ENCODE measurements at places on chromosomes 11 and 22.

DNA sequence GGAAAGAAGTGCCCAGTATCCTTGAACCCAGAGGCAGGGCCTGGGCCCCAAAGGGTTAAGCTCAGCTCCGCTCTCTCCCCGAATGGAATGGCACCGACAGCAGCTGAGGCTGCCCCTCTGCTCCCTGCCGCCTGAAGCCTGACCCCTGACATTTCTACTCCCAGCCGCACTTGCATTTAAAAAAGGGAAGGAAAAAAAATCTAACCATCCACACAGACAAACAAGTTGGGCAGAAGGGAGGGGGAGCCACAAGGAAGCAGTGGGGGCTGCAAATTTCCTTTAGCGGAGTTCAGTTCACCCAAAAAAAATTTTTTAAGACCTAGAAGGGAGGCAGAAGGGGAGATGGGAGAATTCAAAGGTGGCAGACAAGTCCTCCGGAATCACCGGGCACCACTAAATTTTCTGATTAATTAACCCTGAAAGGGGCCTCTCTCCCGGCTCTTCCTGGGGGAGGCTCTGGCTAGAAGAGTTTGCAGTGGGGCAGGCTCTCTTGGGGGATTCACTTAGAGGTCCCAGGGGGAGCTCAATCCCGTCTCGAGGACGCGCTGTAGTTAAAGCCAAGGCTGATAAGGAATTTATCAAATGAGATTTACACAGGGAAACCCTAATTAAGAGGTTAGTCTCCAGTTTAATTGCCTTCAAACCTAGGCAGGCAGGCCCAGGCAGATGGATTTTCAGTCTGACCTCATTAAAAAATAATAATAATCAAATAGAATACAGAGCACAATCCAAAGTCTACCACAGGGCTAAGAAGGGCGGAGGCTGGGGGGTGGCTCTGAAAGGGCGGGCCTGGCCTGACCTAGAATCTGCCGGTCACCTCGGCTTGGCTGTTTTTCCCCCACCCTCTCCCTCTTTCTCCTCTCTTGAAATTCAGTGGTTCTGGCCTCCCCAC, 25.6 kb downstream of the MN1 start:
- DNase-seq: no peak

DNA sequence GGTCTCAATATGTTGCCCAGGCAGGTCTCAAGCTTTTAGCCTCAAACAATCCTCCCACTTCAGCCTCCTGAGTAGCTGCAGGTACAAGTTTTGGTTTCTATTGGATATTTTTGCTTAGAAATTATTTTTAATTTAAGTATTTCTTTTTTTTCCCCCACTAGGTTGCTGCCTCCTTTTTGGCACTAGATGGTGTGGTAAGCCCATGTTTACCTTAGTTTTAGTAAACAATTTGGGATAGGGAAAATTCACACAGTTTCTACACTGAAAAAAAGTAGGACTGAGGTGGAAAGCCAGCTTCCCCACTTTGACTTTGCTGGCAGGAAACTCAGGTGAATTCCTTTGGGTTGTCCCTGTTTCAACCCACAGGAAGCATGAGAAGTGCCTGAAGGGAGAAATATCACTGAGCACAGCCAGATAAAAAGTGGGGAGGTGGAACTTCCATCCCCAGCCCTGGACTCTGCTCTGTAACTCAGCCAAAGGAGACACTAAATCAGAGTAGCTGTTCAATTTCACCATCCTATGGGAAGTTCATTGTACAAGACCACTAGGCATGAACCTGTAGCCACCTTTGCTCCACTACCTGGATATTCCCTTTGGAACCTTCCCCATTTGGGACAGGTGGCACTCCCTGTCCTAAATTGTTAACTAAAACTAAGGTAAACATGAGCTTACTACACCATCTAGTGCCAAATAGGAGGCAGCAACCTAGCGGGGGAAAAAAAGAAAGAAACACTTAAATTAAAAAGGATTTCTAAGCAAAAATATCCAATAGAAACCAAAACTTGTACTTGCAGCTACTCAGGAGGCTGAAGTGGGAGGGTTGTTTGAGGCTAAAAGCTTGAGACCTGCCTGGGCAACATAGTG, 154.4 kb upstream of the FAT3 start:
- no peak for DNase-seq

DNA sequence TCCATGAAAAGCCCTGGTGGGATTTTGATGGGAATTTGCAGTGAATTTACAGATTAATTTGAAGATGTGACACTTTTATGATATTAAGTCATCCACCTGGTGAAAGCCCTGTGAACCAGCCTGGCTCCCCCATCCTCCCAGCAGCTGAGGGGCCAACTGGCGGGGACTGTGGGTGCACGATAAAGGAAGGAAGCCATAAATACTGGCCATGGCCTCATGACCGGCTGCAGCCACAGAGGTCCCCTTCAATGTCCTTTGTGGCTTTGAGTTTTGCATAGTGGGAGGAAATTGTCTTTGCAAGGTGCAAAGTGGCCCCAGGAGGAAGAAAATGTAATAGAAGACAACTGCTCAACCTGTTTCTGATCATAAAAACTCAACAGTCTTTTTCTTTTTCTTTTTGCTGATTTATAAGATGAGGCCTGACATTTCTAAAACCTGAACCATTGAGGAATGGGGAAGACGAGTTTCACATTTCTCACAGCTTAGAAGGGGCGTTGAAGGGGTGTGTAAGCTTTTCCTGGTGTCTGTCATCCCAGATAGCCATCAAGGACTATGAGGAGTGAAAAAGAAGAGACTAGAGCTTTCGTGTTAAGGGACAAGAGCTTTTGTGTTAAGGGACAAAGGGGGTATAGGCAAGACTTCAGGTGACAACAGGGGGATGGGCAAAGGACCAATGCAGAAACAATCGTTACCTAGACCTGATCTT, 6.3 kb upstream of the NDUFV1 start:
- DNase-seq: peak; percentile 80

DNA sequence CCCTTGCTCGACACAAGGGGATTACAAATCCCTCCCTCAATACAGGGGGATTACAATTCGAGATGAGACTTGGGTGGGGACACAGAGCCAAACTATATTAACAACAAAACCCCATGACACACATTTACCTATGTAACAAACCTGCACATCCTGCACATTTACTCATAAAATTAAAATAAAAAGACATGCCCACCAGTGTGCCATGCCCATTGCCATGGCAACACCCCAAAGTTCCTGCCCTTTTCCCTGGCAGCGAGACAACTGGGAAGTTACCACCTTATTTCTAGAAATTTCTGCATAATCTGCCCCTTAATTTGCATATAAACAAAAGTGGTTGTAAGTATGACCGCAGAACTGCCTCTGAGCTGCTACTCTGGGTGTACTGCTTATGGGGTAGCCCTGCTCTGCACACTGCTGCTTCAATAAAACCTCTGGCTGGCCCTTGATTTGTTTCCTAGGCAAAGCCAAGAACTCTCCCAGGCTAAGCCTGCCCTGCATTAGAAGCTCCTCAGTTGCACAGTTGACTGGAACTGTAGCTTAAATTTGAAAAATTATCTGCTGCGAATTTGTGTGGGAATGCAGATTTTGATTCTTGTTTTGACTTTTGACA, 8.6 kb upstream of the INCENP start:
- DNase-seq: no peak

DNA sequence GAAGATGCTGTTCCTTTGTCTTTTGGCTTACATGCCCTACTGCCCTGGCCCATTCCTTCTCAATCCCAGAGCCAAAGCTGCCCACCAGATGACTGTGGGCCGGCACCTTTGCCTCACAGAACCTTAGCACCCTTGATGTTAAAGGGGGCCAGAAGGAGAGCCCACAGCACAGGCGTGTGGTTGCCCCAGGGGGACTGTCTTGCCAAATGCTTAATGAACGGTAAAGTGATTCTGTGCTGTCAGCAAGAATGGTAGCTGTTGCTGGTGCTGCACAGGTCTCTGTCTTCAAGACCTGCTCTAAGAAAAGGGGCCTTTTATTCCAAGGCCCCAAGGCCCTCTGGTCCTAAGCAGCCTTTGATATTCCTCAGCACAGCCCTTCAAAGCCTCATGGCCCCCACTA, 113.3 kb downstream of the MORC2 start:
- no peak for DNase-seq

- DNase-seq: no peak
Measured at GRCh38 chr11:19352072-19352770, 111.5 kb upstream of the E2F8 start.

GRCh38 chr11:65856689-65857499, 1.1 kb downstream of the CFL1 start:
- peak; percentile 71 for DNase-seq

- DNase-seq: no peak
Measured at GRCh38 chr11:33742249-33742851, 6.1 kb upstream of the CD59 start.

DNA sequence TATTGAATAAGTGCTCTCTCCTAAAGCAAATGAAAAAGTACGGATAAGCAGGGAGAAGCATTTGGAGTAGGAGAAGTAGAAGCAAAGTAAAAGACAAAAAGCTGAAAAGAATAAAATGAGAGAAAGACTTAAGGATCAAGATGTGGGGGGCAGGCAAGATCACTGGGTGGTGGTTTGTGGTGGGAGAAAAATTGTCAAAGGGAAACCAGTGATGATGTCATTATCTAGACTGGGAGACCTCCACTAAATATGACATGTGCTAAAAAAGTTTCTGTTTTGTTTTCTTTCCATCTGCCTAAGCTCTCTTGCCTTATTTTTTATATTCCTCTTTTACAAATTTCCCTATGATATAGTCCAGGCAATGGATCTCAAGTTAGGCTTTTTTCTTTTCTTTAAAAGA, 14.8 kb upstream of the MAML2 start:
- no peak for DNase-seq

DNA sequence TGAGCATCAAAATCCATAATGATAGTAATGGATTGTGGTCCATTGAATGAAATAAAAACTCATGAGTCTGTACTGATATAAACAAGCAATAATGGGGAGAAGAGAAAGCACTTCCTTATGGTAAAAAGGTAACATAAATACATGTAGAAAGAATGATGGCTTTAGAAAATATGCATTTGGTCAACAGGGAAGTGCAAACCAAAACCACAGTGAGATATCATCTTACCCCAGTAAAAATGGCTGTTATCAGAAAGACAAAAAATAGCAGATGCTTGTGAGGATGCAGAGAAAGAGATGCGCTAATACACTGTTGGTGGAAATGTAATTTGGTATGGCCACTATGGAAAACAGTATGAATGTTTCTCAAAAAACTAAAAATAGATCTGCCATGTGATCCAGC, 6.9 kb upstream of the MMP20 start:
- DNase-seq: no peak

GRCh38 chr11:112731538-112731937, 229.7 kb upstream of the NCAM1 start:
- DNase-seq: no peak

GRCh38 chr11:8614497-8614896, 20.5 kb upstream of the STK33 start:
- no peak for DNase-seq

Data from GF-D8 (cell line).